ENCODE measurements at places on chromosomes 2 and 18.

- DNase-seq: no peak
These were observed 131.8 kb upstream of the HS6ST1 start for GRCh38 chr2:128450211-128451024.

DNA sequence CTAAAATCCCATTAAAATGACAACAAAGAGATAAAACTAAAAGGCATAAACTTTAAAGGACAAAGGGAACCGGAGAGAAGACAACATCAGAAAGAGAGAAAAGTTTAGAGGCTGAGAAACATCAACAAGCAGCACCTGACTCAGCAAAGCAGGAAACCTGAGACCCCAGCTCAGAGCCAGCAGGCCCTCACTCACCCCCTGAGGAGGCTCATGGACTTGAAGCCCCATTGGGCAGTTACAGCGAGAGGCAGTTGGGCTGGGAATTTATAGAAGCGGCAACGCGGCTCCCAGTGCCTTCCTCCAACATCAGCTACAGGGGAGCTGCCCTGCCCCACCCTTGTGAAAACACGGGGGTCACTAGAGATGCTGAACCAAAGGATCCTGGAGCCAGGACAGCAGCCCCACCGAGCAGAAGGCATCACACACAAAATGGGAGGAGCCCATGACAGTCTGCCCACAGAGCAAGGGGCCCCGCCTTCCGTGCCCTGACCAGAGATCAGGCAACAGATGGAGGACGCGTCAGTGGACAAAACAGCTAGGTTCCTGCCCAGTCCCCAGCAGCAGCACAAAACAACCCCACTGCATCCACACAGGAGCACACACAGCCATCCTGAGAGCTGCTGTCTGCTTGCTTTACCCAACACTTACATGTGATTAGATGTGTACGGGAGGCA, 52.7 kb downstream of the CMPK2 start:
- DNase-seq: no peak

DNA sequence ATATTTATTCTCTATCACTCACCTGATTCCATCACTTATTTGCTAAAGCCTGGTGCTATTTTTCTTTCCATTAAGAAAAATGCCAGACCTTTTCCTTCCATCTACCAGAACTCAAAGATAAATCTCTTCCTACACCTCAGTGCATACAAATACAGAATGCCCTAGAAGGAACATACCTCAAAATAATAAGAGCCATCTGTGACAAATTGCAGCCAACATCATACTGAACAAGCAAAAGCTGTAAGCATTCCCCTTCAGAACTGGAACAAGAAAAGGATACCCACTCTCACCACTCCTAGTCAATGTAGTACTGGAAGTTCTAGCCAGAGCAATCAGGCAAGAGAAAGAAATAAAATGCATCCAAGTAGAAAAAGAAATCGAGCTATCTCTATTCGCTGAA, 315.9 kb upstream of the UBE2E3 start:
- no peak for DNase-seq

GRCh38 chr2:24179683-24180082, 4.8 kb downstream of the FAM228A start:
- no peak for DNase-seq

Measured in fibroblast of villous mesenchyme (primary cell).